Sciatic nerve (tissue), 2 donors: ENCODE measurements at places on chromosomes 7 and 10. TPM values are rescaled to one million over a fixed set of nuclear protein-coding genes. Genes with fewer than 3 reads are reported as not detected.
A peak's percentile ranks its signal among the peaks of the same experiment; 100 is the strongest.

- DNase-seq, result no peak
These were observed 1.6 kb downstream of the DENND11 start for GRCh38 chr7:141700296-141700847.

DNA sequence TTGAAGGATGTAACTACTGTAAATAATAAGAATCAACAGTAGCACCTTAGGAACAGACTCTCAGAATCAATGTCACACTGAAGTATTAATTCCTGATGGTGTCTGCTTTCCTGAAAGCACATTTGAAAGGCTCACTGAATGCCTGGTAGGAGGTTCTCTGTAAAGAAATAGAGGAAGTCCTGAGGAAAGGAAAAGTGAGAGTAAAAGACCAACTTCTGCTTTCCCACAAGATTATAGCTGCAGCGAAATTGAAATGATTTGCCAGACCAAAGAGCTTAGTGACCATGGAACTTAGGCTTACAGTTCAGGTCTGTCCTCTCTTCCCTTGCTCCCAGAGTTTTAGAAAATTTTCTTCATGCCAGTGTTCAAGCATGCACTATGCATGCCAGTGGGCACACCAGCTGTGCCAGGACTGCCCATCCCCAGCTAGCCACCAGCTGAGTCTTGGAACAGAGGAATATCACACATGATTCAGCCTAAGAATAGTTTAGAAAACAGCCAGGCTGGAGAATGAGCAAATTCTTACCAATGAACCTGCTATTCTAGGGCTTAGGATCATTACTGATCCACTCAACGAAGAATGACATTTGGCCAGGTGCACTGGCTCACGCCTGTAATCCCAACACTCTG lies 123.2 kb downstream of the HERPUD2 start:
- no peak for DNase-seq

Gene STK31
- 1.8 TPM for total RNA-seq

- no peak for DNase-seq
These were observed 289.5 kb upstream of the MKLN1 start for GRCh38 chr7:131038153-131038552.

- no peak for DNase-seq
These were observed 44.0 kb upstream of the COL13A1 start for GRCh38 chr10:69757553-69758309.

DNA sequence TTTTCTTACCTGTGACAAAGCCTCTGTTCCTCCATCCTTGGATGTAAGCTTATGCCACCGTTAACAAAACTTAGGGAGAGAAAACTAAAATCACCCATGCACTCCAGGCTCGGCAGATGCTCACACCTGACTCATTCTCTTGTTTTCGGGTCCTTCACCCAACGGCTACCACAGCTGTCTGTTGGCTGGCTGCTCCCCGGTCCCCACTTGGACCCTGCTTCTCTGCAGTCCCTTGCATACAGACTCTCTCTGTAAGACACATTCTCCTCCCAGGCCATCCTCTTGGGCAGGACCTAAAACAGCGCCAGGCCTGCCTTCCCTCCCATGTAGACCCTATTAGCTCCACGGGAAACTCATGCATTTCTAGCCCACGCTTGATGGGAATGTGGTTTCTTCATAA lies 12.1 kb upstream of the INHBA start:
- DNase-seq, result no peak

DNA sequence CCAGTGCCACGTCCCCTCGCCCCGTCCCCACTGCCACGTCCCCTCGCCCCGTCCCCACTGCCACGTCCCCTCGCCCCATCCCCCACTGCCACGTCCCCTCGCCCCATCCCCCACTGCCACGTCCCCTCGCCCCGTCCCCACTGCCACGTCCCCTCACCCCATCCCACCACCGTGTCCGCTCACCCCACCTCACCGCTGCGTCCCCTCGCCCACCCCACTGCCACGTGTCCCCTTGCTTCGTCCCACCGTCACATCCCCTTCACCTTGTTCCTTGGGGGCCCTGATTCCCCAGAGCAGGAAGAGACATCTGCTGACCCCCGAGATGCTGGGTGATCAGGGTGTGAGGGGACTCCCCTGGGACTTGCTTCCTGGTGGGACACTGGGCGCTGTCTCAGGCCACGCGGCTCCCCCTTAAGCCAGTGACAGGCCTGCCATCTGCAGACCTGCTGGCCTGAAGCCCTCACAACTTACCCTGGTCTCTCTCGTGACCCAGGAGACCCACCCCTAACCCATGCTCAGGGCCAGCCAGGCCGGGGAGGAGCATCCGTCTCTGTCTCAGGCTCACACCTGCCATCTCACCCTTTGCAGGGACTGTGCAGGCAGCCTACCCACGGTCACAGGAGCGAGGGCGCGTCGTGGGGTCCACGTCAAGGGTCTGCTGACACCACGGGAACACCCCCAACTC lies 260.4 kb downstream of the ELFN1 start:
- no peak for DNase-seq

Gene PLCE1
- 16.9 TPM for total RNA-seq

- no peak for DNase-seq
These were observed 70.9 kb downstream of the DYNC1I1 start for GRCh38 chr7:95843286-95843685.

- DNase-seq, result peak; percentile 17
These were observed 7.7 kb downstream of the VAX1 start for GRCh38 chr10:117130346-117130745.

Gene TACC2
- total RNA-seq, result 49.1 TPM

DNA sequence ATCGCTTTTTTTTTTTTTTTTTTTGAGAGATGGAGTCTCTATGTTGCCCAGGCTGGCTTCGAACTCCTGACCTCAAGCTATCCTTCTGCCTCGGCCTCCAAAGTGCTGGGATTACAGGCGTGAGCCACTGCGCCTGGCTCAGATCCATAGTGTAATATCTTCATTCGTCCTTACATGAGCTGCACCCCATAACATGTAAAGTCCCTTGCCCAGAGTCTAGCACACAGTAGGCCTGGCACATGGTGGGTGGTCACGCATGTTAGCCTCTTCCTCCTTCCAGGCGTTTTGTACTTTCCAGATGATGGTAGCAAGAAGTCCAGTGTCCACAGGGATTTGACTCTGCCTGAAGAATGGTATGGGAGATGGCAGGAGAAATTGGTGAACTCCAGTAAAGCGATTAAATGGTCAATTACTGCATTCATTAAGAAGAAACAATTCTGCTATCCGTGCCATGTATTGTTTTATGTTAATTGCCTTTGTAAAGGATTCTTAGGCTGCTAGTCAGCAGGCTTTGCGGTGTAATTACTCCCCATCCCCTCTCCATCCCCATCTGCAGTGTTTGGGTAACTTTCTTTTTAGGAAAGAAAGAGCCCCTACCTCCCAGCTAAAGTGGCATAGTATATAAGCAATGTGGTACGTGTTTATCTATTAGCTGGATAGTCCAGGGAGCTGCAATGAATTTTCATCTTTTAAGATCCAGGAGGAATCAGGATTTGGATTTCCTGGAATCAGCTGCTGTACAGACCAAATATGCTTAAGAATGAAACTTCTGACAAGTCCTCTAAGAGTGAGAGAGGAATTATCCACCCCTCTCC lies 1.2 kb downstream of the TPST1 start:
- no peak for DNase-seq

DNA sequence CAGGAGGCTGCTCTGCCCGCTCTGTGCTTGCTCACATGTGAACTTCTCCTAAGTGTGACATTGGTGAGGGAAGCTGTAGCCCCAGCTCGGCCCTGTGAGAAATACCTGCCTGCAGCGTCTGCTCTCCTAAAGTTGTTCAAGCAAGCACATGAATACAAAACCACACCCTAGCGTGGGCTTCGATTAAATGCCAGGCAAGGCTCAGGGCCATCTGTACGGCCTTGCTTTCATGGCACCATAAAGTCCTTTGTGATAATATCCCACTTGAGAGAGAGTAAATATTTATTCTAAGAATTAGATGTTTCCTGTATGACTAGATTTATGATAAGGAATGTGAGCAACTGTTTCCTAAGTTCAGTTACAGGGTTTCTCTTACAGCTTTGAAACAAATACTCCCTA lies 262.8 kb upstream of the KLF14 start:
- no peak for DNase-seq

DNA sequence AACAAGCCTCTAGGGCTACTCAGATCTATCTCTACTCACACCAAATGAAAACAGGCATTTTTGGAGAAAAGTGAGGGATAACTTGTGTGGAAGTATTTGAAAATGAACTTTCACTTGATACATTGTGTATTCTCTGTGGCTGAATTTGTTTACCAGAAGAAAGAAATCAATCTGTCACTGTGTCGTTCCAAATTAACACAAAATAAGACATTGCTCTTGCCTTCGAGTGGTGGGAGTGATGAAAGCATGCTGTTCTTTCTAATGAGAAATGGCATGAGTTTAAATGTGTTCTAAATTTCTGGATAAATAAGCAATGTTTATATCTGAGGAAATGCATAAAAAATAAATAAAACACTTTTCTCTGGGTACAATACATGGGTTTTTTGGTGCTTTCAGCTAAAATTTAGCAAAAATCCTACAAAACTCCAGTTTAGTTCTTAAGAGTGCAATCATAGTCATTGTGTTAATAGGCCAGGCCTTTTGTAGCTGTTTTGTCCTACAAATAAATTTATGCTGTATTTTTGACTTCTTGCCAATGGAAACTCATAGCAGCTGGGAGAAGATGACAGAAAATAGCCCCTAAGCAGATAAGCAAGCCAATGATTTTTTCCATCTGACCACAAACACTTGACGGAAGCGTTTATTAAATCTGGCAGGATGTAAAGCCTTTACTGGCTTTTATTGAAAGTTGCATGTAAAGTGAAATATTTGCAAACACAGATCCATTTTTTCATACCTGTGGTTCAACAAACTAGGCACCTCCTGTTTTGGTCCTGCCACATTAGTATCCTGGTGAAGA lies 1064.1 kb upstream of the GHITM start:
- DNase-seq, result no peak

DNA sequence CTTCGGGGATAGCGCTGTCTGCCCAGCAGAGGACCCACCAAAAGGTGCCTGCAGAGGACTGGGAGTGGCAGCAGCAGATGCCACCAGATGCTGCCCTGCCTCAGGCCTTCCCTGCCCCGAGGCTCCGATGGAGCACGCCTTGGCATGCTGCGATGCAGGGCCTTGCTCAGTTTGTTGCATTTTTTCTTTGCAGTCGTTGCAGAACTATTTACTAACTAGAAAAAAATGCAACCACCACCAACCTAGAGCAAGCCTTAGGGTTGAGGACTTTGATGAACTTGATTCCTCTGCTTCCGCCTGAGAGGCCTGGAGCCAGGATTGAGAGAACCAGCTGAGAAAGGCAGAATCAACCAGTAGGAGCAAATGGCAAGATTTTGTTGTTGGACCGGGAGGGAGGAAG lies 585.6 kb upstream of the MKI67 start:
- DNase-seq, result no peak

DNA sequence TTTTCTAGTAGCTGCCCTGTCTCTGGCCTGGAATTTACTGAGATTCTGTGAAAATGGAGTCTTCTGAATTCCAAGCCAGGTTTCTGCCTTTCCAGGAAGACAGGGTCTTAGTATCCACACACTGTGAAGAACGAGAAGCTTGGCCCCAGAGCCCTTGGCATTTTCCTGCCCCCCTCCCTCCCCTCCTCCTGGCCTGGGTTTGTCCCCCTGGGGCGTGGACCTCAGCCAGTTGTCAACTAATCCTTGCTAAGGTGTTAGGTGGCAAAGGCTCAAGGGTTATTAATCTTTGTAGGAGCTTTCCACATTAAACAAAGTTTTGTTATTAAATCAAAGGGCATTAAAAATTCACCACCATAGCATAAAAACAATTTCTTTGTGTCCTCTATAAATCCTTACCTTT lies 329.5 kb downstream of the RNLS start:
- no peak for DNase-seq

- no peak for DNase-seq
These were observed 64.1 kb upstream of the RAB18 start for GRCh38 chr10:27440021-27440420.

Gene PPP1R3C
- total RNA-seq, result 10.9 TPM

Gene ITPRID1
- total RNA-seq, result not detected
